Stimulated activated CD8-positive, alpha-beta memory T cell treated with anti-CD3 and anti-CD28 coated beads, Interleukin-7, amount 100 ng/mL, for 1 hour (primary cell): ENCODE measurements at places on chromosomes 2 and 18.

DNA sequence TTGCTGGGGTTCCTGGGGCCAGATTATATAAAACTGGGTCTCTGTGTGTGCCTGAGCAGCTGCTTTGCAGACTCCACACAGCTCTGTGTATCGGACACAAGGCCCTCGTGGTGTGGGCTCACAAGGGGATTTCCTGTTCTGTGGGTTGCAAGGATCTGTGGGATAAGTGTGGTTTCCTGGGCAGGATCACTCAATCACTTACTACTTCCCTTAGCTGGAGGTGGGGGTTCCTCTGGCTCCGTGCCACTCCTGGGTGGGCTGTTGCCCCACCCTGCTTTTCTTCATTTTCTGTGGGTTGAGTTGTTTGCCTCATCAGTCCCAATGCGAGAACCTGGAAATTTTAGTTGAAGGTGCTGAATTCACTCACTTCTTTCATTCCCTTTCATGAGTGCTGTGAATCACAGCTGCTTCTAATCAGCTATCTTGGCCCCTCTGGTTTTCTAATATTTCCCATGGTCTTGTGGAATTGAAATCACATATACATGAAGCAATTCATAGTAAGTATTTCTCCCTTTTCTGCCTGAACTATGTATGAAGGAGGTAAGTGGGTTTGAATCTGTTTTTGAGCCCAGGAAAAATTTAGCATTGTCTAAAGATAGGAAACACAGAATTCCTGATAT is 196.3 kb downstream of the DCDC2C start:
- no peak for DNase-seq

DNA sequence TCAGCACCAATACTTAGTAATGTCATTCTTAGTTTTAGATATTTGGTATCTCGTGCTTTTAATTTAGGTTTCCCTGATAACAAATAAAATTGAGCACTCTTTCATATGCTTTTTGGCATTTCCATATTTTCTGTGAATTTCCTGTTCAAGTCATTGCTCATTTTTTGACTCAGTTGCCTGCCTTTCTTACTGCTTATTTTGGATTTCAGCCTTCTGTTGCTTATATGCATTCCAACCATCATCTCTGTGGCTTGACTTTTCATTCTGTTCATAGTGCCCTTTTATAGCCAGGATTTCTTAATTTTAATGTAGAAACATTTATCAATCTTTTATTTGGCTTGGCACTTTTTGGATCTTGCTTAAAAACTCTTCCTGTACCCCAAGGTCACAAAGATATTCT is 14.5 kb upstream of the KIF3C start:
- DNase-seq: no peak

DNA sequence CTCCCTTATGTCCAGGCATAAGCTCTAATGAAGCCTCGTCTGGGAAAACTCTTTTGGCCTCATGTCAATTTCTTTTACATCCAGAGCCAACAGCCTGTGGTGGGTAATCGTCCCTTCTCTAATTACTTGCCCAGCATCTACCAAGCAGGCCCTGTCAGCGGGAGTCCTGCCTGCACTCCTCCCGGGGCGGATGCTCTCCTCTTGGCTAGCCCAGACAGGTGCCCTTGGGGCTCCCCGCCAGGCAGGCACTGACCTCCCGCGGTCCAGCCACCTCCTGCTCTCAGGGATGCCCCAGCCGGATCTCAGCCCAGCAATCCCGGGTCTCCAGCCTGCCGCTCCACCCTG is 74.2 kb downstream of the NCAPH start:
- no peak for DNase-seq

- DNase-seq: no peak
Measured at GRCh38 chr2:14364471-14364870, 268.0 kb upstream of the LRATD1 start.

DNA sequence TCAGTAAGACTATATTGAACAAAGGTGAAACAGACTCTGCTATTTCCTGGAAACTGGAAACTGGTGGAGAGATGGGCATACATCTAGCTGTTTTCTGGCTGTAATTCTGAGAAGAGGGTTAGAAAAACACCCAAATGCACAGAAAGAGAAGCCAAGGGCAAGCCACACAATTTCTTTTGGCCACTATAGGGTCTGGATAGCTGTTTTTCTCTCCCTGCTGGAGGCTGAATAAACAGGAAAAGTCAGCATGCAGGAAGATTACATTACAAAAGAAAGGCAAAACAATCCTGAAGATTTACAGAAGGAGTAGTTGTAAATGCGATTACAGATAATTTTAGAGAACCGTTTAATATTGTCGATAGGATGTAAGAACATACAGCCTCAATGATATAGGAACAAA is 186.2 kb upstream of the REG3G start:
- no peak for DNase-seq

DNA sequence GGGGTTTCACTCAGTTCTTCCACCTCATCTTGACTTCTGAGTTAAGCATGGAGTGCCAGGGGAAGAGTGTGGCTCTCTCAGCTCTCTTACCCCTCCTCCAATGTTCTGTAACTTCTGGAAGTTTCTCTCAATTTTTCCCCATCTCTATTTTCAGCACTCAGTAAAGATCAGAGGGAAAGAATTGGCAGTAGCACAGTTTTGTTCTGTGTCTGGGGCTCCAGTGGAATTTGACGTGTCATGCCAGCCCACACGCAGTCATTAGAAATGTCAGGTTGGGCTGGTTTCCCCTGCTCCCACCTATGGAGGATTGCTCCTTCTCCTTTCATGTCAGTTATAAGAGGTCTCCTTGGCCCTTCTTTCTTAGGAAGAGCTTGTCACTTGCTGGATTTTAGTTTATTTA is 104.6 kb upstream of the COL3A1 start:
- DNase-seq: no peak

- no peak for DNase-seq
Measured at GRCh38 chr2:113039719-113040118, 12.9 kb downstream of the IL36B start.

DNA sequence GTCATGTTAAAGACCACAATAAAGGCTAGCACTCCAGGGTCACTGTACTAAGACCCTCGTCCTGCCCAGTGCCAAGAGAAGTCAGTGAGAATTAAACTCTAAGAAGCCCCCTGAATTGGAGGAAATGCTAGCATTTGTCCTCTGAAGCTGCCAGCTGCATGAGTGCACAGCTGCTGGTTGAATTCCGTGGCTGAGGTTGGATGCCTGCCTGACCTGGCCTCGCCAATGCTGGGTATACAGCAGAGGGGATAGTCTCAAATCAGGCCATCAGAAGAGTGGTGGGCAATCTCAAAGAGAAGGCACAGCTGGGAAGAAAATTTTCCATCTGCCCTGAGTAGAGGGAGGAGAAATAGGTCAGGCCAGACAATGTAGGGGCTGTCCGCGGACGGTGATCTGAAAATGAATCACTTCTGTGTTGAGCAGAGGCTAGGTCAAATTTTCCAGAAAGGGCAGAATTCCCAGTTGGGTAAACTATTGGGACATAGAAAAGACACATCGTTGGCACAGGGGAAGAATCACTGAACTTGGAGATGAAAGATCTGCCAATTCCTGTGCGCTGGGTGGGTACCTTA is 110.5 kb upstream of the AGAP1 start:
- no peak for DNase-seq

DNA sequence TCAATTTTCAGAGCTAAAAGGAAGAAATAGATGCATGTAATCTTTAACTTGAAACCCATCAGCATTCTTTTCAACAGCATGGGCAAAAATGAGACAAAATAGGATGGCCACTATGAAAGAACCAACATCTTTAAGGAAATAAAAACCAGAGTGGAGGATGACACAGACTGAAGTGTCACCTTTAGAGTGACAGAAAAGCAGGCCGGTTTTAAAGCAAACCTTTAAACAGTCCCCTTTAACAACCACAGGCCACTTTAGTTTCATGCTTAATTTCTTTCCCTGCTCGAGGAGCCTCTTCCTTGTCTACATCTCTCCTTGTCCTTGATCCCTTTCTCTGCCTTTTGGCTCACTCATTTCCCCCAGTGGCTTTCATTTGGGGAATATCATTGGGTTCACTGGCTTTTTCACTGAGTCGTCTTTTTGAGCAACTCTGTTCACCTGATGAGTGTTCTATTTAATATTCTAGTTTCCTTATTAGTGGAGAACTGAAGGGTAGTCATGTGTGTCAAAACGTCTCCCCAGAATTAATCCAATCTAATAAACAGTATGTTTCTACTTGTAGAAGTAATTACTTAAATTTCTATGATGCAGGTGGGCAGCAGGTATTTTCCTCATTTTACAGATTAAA is 72.5 kb downstream of the DOCK10 start:
- no peak for DNase-seq

GRCh38 chr18:47296462-47296861 is 45.0 kb upstream of the SKOR2 start:
- DNase-seq: no peak

- DNase-seq: no peak
Measured at GRCh38 chr2:101112772-101113157, 38.4 kb downstream of the TBC1D8 start.

DNA sequence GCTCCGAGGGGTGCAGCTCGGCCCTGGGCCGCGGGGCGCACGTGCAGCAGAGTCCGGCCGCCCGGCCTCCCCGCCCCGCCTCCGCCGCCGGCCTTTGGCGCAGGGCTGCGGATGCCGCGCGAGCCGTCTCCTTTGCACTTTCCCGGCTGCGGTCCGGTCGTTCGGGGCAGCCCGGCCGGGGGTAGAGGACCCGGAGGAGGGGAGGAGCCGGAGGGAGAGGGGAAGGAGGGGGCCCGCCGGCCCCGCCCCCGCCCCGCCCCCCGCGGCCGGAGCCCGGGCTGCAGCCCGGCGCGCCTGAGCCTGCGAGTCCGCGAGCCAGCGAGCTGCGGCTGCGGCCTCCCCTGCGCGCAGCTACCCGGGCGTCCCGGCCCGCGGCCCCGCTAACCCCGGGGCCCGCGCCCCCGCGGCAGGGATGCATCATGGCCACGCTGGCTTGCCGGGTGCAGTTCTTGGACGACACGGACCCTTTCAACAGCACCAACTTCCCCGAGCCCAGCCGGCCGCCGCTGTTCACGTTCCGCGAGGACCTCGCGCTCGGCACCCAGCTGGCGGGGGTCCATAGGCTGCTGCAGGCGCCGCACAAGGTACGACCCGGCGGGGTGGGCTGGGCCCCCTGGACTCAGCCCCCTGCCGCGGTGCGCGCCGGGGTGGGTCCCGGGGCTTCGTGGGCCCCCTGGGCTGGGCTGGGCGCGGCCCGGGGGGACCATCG is at the start of gene FHOD3:
TSS of gene FHOD3 (plus strand) at position 297 of the 709 bp plus-strand sequence. CDS start at position 420, 123 bp downstream.
- DNase-seq: no peak
